ENCODE measurements at places on chromosomes 3 and 15. TPM values are rescaled to one million over a fixed set of nuclear protein-coding genes. Genes with fewer than 3 reads are reported as not detected.

DNA sequence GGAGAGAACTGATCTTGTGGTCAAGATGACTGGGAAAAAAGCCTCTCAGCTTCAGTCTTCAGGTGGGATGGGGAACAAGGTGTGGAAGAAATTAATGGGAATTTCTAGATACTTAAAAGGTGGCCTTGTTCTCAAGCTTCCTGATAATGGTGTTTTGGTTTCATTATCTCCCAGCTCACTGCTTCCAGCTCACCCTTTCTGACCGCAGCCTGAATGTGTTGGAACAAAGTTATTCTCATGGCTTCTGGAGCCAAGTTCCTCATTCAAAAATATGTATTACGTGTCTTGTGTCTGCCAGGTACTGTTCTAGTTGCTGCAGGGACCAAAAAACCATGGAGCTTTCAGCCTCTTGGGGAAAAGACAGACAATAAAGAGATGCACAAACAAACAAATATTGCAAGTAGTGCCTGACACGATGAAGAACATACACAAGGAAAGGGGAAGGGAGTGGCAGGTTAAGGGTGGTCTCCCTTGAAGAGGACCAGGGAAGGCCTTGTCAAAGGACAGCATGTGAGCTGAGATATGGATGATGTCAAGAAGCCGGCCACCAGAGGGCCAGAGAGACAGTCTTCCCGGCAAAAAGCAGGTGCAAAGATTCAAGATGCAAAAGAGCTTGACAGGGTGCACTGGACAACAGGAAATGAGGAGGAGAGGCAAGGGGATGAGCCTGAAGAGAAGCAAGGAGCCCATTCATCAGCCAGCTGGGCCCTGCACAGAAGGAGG, 35.5 kb downstream of the ARRDC4 start:
- DNase-seq = peak; percentile 45

- no peak for DNase-seq
These were observed 21.9 kb upstream of the SLC30A4 start for GRCh38 chr15:45544266-45545023.

- DNase-seq = no peak
These were observed 56.8 kb upstream of the SPATA12 start for GRCh38 chr3:57003676-57004075.

- DNase-seq = no peak
These were observed 26.2 kb downstream of the CHSY1 start for GRCh38 chr15:101225658-101226057.

DNA sequence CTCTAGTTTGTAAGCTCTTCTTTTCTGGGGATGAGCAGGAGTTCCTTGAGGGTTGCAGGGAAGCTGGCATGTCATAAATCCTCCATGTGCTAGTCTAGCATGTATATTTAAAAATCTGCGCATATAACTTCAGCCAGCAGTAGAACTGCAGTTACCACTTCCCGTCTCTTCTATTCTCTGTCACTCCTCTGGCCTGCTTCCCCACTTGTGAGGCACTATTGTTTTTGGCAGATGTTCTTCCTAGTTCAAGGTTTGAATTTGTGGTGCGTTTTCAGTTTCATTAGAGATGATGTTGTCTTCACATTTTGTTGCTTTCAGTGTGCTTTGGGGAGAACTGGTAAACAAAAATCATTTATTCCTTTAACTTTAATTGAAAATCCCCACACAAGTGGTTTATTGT, 169.1 kb upstream of the ZPLD1 start:
- no peak for DNase-seq

- no peak for DNase-seq
These were observed 642.3 kb downstream of the ROBO1 start for GRCh38 chr3:79125313-79125984.

- DNase-seq = no peak
These were observed 107.8 kb downstream of the LRRN1 start for GRCh38 chr3:3907023-3907422.

- peak; percentile 71 for DNase-seq
These were observed 54.8 kb downstream of the ZBTB20 start for GRCh38 chr3:115092220-115092791.

- DNase-seq = no peak
These were observed 128.2 kb upstream of the HES1 start for GRCh38 chr3:194007592-194008337.

- DNase-seq = no peak
These were observed 202.2 kb upstream of the CTNNB1 start for GRCh38 chr3:40996827-40997710.

- no peak for DNase-seq
These were observed 417.4 kb downstream of the MECOM start for GRCh38 chr3:169246158-169246557.

GRCh38 chr3:132535575-132536441, 61.3 kb upstream of the ACKR4 start:
- DNase-seq = peak; percentile 76

DNA sequence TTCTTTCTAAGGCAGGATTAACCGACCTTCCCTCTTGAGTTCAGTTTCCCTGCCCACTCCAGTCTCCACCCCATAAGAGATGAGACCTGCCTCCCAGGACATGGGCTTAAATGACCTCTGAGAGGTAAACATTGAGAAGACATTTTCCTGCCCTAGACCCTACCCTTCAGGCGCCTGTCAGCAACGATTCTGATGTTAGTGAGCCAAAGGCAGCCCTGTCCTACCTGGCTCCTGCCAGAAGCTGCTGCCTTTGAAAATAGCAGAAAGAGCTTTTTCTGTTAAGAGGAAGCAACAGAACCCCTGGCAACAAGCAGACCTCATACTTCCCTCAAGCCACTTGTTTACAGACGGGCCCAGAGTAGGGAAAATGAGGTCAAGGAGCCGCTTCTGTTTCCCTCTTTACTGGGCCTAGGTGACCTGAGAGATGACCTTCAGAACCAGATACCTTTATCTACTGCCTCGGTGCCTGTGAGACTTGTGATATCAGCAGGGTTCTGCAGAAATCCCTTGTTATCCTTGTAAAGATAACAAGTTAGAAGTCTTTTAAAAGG, 52.0 kb downstream of the CD200R1L start:
- DNase-seq = no peak

DNA sequence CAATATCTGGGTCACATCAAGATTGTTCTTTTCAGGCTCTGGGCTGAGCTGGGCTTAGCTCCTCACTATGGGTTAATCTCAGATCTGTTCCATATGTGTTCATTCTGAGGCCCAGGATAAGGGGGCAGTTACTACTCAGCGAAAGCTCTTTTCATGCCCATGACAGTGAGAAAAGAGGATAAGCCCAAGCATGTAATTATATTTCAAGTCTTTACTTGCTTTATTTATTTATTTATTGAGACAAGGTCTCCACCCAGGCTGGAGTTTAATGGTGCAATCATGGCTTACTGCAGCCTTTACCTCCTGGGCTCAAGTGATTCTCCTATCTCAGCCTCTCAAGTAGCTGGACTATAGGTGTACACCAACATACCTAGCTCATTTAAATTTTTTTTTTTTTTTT, 44.7 kb upstream of the SELENOK start:
- DNase-seq = no peak

GRCh38 chr3:192747746-192748145, 20.4 kb upstream of the FGF12 start:
- no peak for DNase-seq

GRCh38 chr3:8094415-8094814, 407.2 kb upstream of the LMCD1 start:
- DNase-seq = no peak

DNA sequence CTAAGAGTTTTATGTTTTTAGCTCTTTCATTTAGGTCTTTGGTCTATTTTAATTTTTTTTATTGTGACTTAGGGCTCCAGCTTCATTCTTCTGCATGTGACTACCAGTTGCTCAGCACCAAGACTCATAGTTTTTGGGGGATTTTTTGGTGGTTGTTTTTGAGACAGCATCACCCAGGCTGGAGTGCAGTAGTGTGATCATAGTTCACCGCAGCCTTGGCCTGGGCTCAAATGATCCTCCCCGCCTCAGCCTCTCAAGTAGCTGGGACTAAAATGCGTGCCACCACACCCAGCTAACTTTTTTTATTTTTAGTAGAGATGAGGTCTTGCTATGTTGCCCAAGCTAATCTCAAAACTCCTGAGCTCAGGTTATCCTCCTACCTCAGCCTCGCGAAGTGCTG, 19.4 kb downstream of the CDV3 start:
- no peak for DNase-seq

- no peak for DNase-seq
These were observed 75.6 kb downstream of the IQCH start for GRCh38 chr15:67329984-67330733.

Gene LTF
- total RNA-seq = 0.63 TPM

Gene CPOX
- total RNA-seq = 50.0 TPM

Gene LMAN1L
- total RNA-seq = not detected

Gene CIB1
- 44.5 TPM for total RNA-seq

Gene CSPG5
- total RNA-seq = 0.93 TPM

Gene USP50
- 0.70 TPM for total RNA-seq

Data from HT1080 (cell line).